ENCODE measurements at places on chromosomes 16 and 17.

- DNase-seq: peak; percentile 81
Measured at GRCh38 chr16:69112285-69113129, 7.1 kb downstream of the HAS3 start.

DNA sequence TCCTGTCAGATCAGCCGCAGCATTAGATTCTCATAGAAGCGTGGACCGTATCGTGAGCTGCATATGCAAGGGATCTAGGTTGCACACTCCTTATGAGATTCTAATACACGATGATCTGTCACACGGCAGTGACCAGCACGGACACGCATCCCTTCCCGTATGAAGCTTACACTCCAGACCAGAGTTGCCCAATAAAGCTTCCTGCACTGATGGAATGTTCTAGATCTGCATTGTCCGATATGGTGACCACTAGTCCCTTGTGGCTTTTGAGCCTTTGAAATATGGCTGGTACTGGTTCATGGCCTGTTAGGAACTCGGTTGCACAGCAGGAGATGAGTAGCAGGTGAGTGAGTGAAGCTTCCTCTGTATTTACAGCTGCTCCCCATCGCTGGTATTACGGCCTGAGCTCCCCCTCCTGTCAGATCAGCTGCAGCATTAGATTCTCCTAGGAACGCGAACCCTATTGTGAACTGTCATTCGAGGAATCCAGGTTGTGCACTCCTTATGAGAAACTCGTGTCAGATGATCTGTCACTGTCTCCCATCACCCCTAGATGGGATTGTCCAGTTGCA is 49.8 kb upstream of the ZCCHC14 start:
- no peak for DNase-seq

DNA sequence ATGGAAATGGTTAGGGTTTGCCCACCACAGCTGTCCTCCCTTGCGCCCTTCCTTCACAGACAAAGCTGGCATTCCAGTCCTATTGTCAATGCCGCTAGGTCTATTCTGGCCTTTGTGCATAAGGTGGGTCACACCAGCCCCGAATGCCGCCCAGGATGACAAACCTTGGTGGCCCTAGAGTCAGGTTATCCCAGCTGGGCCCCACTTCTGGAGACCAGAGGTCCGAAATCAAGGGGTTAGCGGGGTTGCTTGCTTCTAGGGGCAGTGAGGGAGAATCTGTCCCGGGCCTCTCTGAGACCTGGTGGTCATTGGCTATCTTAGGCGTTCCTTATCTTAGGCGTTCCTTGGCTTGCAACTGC is 472.1 kb downstream of the SOX9 start:
- DNase-seq: no peak

- DNase-seq: no peak
Measured at GRCh38 chr17:67751101-67752074, 33.7 kb downstream of the NOL11 start.

DNA sequence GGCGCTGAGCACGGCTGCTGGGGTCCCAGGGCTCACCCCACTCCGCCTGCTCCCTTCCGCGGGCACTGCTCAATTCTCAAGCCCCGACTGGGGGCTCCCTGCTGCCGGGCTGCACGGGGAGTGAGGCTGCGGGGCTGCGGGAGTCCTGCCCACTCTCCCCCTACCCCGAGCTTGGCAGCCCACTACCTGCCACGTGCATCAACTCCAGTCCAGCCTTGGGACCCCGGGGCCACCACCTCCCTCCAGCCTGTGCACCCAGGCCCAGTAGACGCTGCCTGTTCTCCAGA is 43.3 kb upstream of the SSTR5 start:
- DNase-seq: no peak

- no peak for DNase-seq
Measured at GRCh38 chr16:69611103-69611640, 45.4 kb downstream of the NFAT5 start.

- DNase-seq: no peak
Measured at GRCh38 chr16:68230956-68231355, 5.0 kb downstream of the ESRP2 start.

DNA sequence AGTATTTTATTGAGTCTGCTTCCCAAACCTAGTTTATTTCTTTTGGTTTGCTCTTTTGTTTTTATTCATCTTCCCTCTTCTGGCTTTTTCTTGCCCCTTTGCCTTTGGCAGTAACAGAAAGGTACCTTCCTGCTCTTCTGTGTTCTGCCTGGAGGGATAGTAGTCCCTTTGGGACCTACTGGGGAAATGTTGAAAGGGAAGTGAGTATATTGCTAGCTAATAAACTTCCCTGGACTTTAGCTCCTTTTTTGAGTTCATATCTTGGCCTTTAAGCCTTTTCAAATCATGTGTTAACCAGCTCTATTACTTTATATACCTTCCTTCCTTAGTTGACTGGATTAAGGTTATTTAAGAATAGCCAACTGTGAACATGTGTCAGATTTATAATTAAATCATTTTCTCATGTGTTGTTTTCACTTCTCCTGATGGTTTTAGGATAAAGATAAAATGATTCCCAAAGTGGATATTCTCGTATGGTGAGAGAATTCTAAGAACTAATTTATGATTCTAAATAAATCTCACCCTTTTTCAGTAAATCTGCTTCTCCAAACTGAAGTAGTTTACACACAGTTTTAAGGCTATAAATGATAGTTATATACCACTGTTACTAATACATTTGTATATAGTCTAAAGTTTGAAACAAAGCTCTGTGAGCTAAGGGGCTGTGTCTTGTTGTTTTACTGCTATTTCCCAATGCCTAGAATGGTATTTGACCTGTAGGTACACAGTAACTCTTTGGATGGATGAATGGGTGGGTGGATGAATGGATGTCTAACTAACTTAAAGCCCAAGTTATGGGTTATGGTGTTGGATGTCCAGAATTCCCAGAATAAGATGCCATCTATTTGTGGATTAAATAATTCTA is 45.7 kb downstream of the OMG start:
- no peak for DNase-seq

DNA sequence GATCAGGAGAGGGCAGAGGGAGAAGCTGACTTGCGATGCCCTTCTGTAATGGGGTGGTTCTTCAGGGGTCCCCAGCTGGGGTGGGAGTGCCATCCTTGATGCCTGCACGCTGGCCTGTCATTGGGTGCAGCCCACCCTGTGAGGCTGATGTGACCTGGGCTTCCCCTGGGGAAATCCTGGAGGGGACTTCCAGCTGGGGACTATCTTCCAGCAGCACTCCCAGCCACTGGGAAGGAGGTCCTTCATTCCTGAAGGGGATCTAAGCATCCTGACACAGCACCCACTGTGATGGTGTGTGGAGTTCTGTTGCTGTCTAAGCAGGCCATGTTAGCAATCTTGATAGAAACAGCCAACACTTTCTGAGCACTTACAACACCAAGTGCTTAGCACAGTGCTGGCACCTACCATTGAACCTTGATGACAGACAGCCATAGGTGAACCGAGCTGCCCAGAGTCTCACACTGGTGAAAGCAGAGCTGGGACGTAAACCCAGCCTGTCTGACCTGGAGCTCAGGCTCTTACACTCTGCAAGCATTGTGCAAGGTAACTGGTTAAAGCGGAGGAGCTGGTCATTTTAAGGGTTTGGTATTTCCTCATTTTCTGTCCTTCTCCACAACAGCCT is 211.3 kb downstream of the CCDC182 start:
- peak; percentile 16 for DNase-seq

DNA sequence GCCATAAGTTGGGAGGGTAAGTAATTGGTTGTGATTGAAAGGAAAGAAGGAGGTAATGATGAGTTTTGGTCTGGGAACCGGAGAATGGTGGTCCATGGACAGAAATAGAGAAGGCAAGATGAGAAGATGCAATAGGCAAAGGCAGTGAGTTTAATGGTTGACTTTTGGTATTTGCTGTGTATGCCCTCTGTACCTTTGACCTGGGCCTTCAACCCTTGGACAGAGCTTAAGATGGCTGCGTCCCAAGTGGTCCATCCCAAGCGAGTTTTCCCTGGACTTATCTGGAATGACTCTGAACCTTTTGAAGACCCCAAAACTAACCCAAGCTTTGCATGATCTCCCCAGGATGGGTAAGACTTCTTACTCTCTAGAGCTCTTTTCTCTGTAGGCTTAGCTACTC is 664.5 kb downstream of the MAF start:
- DNase-seq: no peak

- DNase-seq: peak; percentile 41
Measured at GRCh38 chr17:31488264-31488981, 96.9 kb downstream of the RAB11FIP4 start.

DNA sequence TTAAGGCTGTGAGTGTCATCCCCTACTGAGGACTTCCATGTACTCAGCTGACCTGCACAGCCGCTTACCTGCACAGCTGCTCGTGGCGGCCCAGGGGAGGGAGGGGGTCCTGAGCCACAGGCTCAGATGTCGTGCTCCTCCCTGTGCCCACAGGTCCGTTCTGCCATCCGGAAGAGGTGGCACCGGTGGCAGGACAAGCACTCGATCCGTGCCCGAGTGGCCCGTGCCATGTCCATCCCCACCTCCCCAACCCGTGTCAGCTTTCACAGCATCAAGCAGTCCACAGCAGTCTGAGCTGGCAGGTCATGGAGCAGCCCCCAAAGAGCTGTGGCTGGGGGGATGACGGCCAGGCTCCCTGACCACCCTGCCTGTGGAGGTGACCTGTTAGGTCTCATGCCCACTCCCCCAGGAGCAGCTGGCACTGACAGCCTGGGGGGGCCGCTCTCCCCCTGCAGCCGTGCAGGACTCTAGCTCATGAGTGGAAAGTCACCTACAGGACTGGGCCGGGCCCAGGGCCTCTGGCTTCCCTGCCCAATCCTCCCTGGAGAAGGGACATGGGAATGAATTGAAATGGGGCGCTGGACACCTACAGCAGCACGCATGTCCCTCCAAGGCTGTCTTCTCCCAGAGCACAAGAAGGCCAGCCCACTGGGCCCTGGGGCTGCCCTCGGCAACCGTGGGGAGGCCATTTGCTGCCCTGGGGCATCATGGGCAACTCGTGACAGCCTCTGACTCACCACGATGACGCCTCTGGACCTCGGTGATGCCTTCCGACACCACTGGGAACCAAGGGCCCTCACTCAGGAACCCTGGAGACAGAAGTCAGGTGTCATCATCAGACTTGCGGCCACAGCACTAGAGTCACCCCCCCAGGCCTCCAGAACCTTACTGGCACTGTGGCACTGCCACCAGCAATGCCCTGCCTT is 9.9 kb upstream of the SPPL2C start:
- DNase-seq: no peak

DNA sequence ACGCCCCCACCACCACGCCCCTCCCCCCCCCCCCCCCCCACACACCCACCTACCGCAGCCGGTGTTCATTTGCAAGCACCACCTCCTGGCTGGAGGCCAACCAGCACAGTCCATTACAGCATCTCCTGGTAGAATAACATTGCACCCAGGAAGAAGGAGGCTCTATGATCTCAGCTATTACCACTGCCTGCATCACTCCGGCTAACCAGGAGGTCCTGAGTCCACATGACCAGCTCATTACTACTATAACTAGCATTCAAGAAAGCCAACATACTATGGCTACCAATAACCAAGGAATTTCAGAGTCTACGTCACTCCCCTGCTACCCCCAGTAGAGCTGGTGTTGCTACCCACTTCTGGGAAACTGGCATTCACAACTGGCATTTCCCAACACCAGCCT is 81.1 kb upstream of the ALOX12 start:
- DNase-seq: no peak
